ENCODE measurements at places on chromosomes 2 and 18.

- no peak for DNase-seq
Measured at GRCh38 chr2:2230433-2230817, 100.7 kb downstream of the MYT1L start.

GRCh38 chr2:133787207-133787606, 218.9 kb upstream of the NCKAP5 start:
- DNase-seq: no peak

DNA sequence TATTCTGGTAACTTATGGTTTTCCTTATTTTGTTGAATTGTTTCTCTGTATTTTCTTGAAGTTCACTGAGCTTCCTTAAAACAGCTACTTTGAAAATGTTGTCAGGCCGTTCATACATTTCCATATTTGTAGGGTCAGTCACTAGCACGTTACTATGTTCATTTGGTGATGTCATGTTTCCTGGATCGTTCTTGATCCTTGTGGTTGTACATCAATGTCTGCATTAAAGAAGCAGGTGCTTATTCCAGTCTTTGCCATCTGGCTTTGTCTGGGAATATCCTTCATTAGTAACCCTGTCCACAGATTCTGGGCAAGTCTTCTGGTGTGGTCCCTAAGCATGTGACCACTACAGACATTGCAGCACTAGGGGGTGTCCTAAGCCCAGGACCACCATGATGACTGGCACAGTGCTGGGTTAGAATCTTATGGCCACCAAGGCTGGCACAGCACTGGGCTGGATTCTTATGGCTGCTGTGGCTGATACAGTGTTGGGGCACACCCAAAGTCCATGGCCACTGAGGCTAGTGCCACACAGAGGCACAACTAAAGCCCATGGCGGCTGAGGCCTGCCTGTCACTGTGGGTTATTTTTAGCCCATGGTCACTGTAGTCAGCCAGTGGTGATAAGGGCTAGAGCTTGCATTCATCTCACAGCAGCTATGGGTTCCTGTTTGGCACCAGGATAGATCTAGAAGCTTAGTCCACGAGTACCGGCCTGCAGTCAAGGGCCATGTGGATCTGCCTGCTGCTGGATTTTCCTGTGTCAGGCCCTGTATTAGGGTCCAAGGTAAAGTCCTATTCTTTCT, 13.2 kb downstream of the VWA3B start:
- no peak for DNase-seq

- DNase-seq: no peak
Measured at GRCh38 chr18:28757466-28758008, 580.6 kb upstream of the CDH2 start.

GRCh38 chr2:149164827-149165226, 126.3 kb downstream of the LYPD6B start:
- no peak for DNase-seq

DNA sequence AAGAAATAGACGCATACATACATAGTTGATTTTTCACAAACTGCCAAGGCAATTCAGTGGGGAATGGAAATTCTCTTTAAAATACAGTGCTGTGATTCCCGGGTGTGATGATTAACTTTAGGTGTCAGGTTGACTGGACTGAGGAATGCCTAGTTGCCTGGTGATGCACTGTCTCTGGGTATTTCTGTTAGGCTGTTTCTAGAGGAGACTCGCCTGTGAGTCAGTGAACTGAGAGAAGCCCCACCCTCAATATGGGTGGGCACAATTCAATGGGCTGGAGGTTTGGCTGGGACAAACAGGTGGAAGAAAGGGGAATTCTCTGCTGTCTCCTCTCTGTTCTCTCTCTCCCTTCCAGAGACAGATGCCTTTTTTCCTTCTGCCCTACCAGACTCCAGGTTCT, 187.6 kb downstream of the ARHGAP28 start:
- no peak for DNase-seq

GRCh38 chr18:35026407-35027061, 14.7 kb upstream of the MAPRE2 start:
- DNase-seq: no peak

DNA sequence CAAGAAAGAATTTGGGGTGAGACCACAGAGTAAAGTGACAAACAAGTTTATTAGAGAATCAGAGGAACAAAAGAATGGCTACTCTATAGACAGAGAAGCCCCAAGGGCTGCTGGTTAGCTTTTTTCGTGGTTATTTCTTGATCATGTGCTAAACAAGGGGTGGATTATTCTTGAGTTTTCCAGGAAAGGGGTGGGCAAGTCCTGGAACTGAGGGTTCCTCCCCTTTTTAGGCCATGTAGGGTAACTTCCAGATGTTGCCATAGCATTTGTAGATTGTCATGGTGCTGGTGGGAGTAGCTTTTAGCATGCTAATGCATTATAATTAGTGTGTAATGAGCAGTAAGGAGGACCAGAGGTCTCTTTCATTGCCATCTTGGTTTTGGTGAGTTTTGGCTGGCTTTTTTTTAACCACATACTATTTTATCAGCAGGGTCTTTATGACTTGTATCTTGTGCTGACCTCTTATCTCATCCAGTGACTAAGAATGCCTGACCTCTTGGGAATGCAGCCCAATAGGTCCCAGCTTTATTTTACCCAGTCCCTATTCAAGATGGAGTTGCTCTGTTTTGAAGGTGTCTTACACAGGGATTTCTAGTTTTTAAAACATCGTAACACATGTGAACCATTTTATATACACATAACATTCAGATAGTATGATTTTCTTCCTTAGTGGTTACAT, 77.8 kb downstream of the MYO1B start:
- no peak for DNase-seq

GRCh38 chr2:142052220-142052863, 78.5 kb downstream of the LRP1B start:
- DNase-seq: no peak

GRCh38 chr2:174611006-174611405, 13.4 kb upstream of the WIPF1 start:
- no peak for DNase-seq

GRCh38 chr18:61764381-61764780, 128.4 kb downstream of the RNF152 start:
- DNase-seq: no peak

DNA sequence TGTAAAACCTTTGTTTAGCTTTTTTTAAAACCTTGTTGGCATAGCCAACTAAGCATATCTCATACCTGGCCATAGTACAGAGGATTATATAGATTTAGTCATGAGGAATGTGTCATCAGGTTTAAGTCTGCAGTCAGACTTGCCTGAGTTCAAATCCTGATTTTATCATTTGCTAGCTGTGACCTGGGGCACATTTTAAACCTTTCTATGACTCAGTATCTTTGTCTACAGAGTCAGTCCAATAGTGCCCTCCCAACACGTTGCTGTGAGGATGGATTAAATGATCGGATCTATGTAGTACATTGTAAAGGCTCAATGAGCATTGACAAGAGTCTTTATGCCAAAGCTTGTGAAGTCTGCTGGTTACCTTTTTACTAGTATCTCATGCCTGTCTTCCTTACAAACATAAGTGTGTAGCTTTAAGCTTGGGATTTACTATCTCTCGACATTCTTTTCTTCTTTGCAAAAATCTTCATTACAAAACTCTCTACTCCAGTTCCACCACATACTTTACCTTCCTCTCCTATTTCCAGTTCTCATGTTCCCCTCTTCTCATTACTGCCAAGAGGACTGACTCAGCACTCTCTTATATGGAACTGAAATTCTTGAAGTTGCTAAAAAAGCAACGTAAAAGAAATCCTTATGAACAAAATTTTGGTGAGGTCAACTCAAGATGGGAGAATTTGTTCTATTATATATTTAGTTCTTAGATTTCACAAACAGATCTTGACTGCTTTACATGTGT, 68.1 kb upstream of the RBMS1 start:
- no peak for DNase-seq

All from activated T-cell treated with anti-CD3 and anti-CD28 coated beads for 24 hours (primary cell).